Uterus (tissue), 4 donors: ENCODE measurements at places on chromosomes 5 and 9.

DNA sequence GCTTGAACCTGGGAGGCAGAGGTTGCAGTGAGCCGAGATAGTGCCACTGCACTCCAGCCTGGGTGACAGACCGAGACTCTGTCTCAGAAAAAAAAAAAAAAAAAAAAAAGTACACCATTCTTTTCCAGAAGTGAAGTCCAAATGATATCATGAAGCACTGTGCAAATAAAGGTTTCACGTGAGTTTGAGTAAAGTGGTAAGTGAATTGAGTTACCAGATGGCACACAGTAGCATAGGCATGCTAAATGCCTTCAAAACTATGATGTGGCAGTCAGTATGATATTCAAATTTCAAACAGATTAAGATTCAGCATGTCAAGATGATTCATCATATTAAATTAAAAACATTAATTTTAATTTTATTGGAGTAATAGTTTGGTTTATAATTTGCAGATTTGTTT is 195.2 kb downstream of the TAF11L14 start:
- DNase-seq, result no peak

DNA sequence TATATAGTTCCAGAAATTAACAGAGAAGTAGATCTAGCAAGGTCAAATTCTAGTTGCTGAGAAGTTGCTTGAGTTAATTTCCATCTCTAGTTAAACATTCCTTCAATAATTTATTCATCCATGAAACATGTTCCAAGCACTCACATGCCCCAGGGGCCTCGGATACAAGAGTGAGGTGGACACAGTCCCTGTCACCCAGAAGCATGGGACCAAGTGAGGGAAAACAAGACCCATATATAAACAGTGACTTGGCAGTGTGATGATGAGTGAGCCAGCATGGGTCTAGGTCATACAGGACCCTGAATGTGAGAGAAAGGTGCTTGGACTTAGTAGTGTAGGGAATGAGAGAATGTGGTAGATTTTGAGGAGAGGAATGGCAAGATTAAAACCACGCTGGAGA is 216.9 kb downstream of the TTLL11 start:
- no peak for DNase-seq

- no peak for DNase-seq
Observed at GRCh38 chr9:137716694-137717287, 98.0 kb downstream of the EHMT1 start.

- no peak for DNase-seq
Observed at GRCh38 chr5:170273968-170274710, 23.4 kb downstream of the LCP2 start.

DNA sequence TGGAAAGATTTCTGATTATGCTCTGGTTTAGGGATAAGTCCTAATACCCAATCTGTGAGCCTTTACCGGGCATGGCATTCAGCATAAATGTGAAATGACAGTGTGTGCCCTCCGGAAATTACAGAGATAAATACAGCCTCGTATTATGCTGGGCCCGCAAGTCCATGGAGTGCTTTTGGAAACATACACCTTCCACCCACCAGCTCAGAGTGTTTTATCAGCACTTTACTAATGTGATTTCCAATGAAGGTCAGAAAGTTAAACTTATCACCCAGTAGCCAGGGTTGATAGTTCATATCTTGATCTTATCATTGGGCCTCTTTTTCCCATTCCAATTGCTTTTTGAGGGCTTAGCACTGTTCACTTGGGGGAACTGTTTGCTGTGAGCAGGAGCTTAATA is 94.8 kb downstream of the SGCD start:
- DNase-seq, result no peak

- no peak for DNase-seq
Observed at GRCh38 chr5:39772307-39772706, 347.5 kb upstream of the DAB2 start.

DNA sequence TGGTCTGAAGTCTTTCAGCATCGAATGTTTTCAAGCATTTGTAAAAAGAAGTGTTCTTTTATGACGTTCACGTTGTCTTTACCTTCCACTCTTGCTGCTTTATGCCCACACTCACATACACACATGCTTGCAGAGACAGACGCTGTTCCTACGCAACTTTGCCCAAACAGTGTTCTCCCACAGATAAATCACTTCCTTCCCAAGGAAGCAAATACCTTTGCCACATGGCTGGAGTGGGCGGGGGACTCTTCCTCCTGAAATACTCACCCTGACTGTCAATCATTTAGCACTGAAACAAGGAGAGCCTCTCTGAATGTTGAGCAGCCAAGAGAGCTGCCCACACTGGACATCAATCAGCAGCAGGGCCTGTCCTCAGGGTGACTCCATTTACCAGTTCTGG is 22.4 kb upstream of the ASTN2 start:
- DNase-seq, result no peak

GRCh38 chr9:36174271-36174670 is 5.1 kb downstream of the CCIN start:
- DNase-seq, result no peak
